ENCODE measurements at places on chromosomes 12 and 14.
A peak's percentile ranks its signal among the peaks of the same experiment; 100 is the strongest.

- no peak for DNase-seq
Observed at GRCh38 chr12:59041241-59042121, 121.2 kb upstream of the LRIG3 start.

DNA sequence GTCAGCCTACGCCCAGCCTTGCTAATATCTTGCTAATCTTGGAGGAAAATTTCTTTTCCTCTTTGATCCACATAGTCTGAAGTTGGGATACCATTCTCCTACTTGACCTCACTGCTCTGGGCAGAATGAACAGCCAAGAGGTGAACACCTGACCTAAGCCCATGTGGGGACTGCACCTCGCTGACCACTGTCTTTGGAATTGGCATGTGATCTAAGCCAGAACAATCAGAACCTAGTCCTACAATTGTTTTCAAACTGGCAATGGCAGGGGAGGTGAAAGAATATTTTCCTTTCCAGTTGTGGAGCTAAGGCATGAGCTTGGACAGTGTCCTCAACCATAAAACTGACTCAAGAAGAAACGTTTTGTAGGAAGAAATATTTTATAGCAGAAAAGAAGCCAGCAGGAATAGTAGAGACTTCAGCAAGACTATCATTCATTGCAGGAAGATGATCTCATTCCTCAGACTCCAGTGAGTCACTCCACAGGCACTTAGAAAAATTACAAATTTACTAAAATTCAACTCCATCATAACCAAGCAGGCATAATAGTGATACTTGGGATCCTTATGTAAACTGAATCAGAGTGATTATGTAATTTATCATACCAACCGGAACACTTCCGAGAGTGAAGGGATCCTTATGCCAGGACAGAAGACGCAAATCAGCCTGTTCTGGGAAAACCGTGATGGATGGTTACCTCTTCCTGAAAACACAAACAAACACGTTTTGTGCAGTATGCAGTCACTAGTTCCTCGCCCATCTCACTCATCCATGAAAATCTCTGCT lies 14.7 kb downstream of the PTPRO start:
- DNase-seq: no peak

DNA sequence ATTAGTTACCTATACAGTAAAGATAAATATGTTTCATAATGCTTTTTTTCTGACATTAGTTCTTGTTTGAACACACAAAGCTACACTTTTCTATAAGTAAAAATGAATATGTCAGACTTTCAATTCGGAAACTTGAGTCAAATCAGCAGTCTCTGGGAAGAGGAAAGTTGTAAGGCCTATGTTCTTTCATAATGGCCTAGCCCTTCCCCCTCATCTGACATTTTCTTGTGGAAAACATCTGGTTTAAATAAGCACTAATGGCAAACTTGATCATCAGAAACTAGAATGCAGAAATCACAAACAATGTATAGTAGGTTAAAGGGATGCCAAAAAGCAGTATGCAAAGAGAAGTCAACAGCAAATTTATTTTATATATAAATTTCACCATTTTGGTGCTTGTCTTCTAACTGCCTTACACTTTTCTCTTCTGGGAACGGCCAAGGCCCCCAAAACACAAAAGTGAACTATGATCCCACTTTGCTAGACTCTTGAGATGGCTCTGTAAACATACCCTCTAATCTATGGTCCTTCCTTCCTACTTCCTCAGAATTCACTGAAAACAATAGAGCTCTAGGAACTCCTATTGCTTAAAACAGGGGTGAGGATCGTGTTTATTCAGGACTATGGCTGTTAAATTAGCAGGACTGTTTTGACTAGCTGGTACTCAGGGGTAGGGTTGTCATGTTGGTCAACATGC lies 444.1 kb downstream of the RAD51B start:
- no peak for DNase-seq

DNA sequence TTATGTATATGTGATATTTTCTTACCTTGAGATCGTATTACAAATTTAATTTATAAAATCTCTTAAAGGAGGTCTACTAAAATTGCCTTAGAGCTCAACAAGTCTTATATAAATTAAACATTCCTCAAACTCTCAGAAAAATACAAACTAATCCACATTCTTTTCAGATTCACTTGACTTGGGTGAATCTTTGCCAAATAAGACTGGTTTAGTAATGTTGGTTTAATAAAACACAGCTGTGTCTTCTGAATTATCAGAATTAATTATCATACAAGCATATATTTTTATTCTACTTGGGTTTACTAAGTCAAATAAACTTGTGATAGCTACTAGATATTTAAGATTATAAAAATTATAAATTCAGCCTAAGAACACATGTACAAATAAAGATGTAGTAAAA lies 13.3 kb downstream of the GLIPR1L2 start:
- DNase-seq: no peak

- DNase-seq: no peak
Observed at GRCh38 chr12:44034906-44035305, 199.0 kb downstream of the TMEM117 start.

- DNase-seq: peak; percentile 83
Observed at GRCh38 chr12:12786706-12787601, 1.5 kb downstream of the APOLD1 start.

GRCh38 chr14:24952851-24953666 lies 96.9 kb downstream of the STXBP6 start:
- no peak for DNase-seq

- no peak for DNase-seq
Observed at GRCh38 chr14:78758333-78758732, 588.2 kb downstream of the NRXN3 start.

- no peak for DNase-seq
Observed at GRCh38 chr14:61104358-61104757, 123.3 kb downstream of the SLC38A6 start.
